ENCODE measurements at places on chromosomes 13 and 19.
A peak's percentile ranks its signal among the peaks of the same experiment; 100 is the strongest.

DNA sequence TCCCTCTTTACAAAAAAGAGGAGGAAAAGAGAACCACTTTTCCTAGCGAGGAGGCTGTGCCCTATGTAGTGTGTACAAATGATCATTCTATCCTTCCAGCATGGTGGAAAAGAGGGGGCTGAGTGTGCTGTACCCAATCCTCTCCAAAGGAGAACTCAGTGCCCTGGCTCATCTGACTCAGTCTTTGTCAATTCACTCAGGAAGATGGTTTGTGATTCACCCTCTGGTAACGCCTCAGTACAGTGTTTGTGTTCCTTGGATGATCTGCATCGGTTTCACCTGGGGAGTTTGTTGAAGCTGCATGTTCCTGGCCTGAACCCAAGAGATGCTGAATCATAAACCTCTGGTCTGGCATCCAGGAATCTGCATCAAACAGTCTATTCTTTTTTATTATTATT is 18.3 kb upstream of the ENOX1 start:
- no peak for DNase-seq

- no peak for DNase-seq
These were observed 615.0 kb downstream of the FGF9 start for GRCh38 chr13:22285867-22286266.

DNA sequence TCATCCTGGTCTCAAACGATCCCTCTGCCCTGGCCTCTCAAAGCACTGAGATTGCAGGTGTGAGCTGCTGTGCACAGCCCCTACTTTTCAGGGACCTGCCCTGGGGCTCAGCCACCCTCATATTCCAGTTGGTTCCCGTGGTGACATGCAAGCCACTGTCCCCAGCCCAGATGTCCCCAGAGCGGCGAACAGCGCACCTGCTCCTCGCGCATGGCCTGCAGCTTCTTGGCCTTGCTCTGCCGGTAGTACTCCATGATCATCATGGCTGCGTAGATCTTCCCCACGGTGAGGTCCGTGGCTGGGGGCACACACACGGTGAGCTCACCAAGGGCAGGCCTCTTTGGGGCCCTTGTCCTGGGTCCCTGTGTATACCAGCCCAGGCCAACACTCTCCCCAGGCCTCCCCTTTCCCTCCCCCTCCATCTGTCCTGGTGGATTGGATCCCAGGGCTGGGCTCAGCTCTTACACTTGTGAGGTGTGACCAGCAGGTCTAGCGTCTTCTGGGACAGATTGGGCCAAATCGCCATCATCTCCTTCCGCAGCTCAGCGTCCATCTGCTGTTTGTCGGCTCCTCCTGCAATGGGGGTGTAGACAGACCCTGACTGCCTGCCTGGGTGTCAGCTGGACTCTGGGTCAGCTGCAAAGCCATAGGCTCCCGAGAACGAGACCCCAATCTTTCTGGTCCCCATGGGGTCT is 64.0 kb downstream of the IER2 start:
- no peak for DNase-seq

GRCh38 chr19:45125360-45125759 is 32.4 kb downstream of the PPP1R37 start:
- no peak for DNase-seq

- peak; percentile 71 for DNase-seq
These were observed 58.7 kb upstream of the PABPC3 start for GRCh38 chr13:25037057-25037813.

All from CD4-positive, CD25-positive, alpha-beta regulatory T cell (primary cell).